ENCODE measurements at places on chromosomes 7 and 10. TPM values are rescaled to one million over a fixed set of nuclear protein-coding genes. Genes with fewer than 3 reads are reported as not detected.

- H3K4me3 ChIP-seq: no peak overlapping the region
- peaks cover 6% of the 10 kb centered on the region for H3K36me3 ChIP-seq
- no peaks in the 10 kb centered on the region for H3K4me1 ChIP-seq
- H3K27me3 ChIP-seq: peaks cover 2% of the 10 kb centered on the region
Measured at GRCh38 chr10:133464582-133465031, 10.9 kb downstream of the SCART1 start.

DNA sequence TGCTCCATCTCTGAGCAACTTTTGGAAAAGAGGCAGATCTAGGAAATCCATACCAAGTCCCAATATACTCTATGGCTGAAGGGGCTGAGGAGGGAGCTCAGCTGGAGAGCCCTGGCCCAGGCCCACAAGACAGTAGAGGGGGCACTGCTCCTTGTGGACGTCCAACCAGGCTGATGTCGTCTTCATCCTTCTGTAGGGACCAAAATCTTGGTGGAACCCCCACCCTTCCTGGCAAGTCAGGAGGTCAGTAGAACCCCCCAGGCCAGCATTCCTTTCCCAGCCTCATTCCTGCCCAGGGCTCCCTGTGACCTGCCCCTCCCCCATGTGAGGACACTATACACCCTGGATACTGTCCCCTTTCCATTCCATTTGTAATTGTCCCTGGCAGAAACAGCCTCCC, 152.0 kb downstream of the PLXNA4 start:
- no peak overlapping the region for H3K27ac ChIP-seq
- no peak overlapping the region for H3K4me3 ChIP-seq
- no peaks in the 10 kb centered on the region for H3K36me3 ChIP-seq
- no peaks in the 10 kb centered on the region for H3K27me3 ChIP-seq

DNA sequence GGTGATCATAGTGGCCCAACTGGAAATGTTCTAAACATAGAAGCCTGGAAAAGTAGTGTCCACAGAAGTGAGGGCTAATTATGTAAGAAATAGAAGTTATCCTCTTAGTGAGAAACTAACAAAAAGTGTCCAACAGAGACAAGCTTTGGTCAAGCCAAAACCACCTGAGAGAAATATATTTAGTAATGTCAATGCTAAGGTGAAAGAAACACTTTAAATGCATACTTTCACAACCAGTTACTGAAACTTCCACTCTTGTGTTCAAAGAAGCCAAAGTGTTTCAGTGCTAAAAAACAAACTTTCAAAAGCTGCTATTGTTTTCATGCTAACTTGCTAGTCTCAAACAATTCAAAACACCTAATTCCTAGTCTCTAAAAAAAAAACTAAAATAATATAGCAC, 18.1 kb downstream of the RAB11FIP2 start:
- no peak overlapping the region for H3K27ac ChIP-seq
- H3K36me3 ChIP-seq: peaks cover 7% of the 10 kb centered on the region
- no peaks in the 10 kb centered on the region for H3K4me1 ChIP-seq
- no peaks in the 10 kb centered on the region for H3K27me3 ChIP-seq

DNA sequence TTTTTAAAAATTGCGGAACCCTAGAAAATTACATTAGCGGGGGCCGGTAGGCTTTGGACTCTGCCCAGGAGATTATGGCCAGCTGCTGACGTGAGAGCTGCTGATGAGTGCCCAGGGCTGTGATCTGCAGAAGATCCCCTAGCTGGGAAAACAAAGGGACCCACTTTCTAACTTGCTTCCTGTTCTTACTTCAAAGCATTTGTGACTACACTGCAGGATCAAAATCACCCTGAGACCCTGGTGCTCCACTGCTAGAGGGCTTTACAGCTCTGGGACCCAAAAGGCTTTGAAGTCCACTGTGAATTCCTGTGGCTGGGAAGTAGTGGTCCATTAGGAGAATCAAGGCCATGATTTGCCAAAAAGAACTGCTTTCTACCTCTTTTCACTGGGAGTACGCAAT, 499.4 kb upstream of the AKR1E2 start:
- DNase-seq: no peak
- H3K36me3 ChIP-seq: no peaks in the 10 kb centered on the region
- H3K4me3 ChIP-seq: no peak overlapping the region

DNA sequence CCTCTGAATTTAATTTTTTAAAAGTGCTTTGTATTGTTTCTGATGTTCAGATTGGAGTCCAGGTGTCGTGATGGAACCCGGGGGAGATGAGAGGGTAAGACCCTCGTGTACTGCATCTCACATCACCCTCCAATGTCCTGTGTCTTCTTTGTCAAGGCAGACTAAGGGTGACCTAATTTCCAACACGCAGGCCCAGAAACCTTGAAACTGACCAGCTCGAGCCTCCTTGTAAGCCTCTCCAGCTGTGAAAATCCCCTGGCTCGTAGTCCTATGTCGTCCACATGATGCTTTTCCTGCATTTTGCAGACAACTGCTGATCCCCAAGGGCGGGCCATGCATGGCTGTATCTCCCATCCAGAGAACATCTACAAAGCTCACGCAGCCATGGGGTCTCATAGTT, 220.2 kb downstream of the ARHGAP12 start:
- H3K36me3 ChIP-seq: no peaks in the 10 kb centered on the region
- H3K27me3 ChIP-seq: no peaks in the 10 kb centered on the region
- H3K4me3 ChIP-seq: no peak overlapping the region
- peaks cover 37% of the 10 kb centered on the region for H3K4me1 ChIP-seq

The HOXA9 gene
- total RNA-seq: 1.5 TPM

- no peak overlapping the region for H3K27ac ChIP-seq
- peaks cover 49% of the 10 kb centered on the region for H3K27me3 ChIP-seq
- peaks cover 30% of the 10 kb centered on the region for H3K4me1 ChIP-seq
- no peaks in the 10 kb centered on the region for H3K36me3 ChIP-seq
- DNase-seq: peak; percentile 65
Measured at GRCh38 chr7:45923290-45923689, 2.2 kb upstream of the IGFBP3 start.

The HOXA4 gene
- 1.4 TPM for total RNA-seq

DNA sequence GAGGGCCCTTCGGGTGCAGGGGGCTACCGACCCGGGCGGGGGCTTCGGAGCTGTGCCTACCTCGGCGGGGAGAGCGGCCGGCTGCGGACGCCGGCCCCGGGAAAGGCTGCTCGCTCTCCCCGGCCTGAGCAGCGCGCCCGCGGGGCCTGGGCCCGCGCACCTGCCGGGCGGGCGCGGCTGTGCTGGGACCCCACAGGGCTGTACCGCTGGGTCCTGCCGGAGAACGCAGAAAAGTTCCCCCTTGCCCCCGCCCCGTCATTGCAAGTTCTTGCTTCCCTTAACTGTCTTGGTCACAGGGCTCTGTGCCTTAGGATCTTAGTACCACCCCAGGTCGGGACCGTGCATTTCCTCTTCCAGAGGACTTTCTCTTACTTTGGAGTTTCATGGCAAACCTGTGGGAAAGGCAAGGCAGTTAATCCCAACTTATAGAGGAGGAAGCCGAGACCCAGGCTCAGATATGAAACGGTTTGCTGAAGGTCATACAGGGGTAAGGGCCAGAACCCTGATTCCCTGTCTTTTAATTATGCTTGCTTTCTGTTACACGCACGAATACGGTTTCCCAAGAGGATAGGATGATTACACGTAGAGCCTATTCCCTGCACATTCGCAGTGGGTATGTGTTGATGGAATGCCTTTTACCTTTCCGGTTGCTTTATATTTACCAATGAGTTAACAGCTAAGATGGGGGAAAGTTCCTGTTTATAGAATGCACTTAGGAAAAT, 652 bp downstream of the PCGF5 start:
- H3K36me3 ChIP-seq: no peaks in the 10 kb centered on the region
- peak overlapping the region; percentile 10 for H3K27ac ChIP-seq
- peak; percentile 30 for DNase-seq

Measured in spinal cord (tissue), 10 donors.